GM23248 (cell line): ENCODE measurements at places on chromosomes 11 and 22.
A peak's percentile ranks its signal among the peaks of the same experiment; 100 is the strongest.

- DNase-seq, result no peak
Observed at GRCh38 chr11:77049026-77049425, 14.8 kb downstream of the B3GNT6 start.

DNA sequence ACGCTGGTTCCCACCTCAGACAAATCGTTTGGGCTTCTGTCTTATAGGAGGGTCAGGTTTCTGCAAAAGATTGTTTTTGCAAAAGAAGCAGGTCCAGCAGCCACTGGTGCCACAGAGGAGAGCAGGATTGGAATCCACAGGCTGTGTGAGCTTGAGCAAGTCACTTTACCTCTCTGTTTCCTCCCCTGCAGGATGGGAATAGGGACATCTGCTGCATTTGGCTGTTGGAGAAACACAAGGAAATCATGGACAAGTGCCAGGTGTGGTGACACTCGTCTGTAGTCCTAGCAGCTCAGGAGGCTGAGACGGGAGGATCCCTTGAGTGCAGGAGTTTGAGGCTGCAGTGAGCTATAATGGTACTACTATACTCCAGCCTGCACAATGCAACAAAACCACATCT is 422.6 kb downstream of the MN1 start:
- DNase-seq, result no peak

DNA sequence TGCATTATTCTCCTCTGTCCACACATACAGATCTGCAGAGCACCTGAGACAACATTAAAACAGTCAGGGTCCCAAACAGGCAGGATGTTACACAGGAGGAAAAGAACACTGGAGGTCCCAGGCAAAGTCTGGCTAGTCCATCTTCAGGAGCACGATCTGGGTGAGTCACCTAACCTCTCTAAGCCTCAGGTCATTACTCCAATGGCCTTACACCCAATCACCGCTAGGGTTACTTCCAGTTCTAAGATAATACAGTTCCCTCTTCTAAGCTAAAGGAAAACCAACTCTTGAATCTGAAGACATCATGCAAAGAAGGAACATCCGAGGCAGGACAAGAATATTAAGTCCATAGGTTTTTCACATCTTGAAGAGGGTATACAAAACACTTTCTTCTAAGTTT is 24.5 kb downstream of the ASCC2 start:
- no peak for DNase-seq

GRCh38 chr11:112584672-112585071 is 324.0 kb upstream of the PLET1 start:
- no peak for DNase-seq

GRCh38 chr11:2989551-2989950 is 2.6 kb downstream of the NAP1L4 start:
- no peak for DNase-seq

GRCh38 chr11:95728094-95728493 is 61.5 kb downstream of the FAM76B start:
- DNase-seq, result no peak

GRCh38 chr11:123236879-123237278 is 41.8 kb upstream of the CLMP start:
- DNase-seq, result no peak

GRCh38 chr11:111729831-111730311 is 36.3 kb downstream of the PPP2R1B start:
- DNase-seq, result no peak

DNA sequence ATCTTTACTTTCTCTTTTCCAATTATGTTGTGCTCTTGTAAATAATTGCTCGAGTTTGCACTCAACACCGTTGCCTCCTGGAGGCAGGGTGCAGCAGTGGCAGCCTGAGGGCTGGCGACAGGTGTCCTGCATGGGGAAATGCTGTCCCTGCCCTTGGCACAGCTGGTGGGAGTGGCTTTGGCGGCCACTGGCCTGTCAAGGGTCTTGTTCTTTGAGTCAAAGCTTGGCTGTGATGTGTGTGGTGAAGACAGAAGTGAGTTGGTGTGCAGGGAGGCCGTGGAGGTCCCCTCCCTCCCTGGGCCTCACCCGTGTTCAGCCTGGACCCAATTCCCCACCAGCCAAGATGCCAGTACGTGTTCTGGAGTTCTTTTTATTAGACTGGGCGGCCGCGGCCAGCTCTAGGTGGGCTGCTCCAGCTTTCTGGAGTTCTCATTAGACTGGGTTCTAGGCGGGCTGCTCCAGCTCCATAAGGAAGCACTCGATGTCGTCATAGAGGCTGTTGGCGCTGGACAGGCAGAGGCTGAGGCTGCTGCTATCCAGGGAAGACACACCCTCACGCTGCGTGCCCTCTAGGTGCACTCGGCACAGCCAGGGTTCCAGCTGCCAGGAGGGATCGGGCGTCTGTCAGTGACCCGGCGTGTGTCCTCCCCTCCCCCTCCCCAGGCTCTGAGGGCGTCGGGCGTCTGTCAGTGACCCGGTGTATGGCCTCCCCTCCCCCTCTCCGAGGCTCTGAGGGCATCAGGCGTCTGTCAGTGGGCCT is 3.4 kb downstream of the IRF7 start:
- peak; percentile 54 for DNase-seq

GRCh38 chr22:46858181-46858771 is 95.8 kb downstream of the TBC1D22A start:
- no peak for DNase-seq

- no peak for DNase-seq
Observed at GRCh38 chr22:16960220-16960883, 47.7 kb downstream of the GAB4 start.

DNA sequence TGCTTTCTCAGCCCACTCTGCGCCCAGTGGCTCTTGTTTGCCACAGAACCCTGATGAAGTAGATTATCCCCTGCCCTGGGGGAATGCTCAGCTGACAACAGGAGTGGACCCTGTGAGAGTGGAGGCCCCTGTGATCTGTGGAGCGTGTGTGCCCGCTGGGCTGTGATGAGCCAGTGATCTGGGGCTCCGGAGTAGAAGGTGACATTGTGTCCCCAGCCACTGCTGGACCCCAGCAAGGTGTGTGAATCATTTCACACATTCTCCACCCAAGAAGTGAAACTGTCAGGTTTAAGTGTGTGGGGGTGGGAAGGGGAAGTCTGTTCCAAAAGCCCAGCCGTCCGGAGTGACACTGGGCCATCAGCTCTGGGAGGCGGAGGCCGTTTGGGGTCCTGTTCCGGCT is 33.1 kb upstream of the GRAMD4 start:
- no peak for DNase-seq
